Tongue (tissue), 3 donors: ENCODE measurements at places on chromosomes 7 and 10. TPM values are rescaled to one million over a fixed set of nuclear protein-coding genes. Genes with fewer than 3 reads are reported as not detected.

Gene ZNF862
- 8.5 TPM for total RNA-seq

Gene TDRD1
- 1.6 TPM for total RNA-seq

Gene ZNF398
- 17.5 TPM for total RNA-seq

Gene DNA2
- 12.0 TPM for total RNA-seq

Gene BHLHA15
- total RNA-seq: 3.2 TPM

Gene PRKAR2B
- total RNA-seq: 10.9 TPM

GRCh38 chr7:35792472-35792871, 8.4 kb upstream of the SEPTIN7 start:
- DNase-seq: peak; percentile 5

DNA sequence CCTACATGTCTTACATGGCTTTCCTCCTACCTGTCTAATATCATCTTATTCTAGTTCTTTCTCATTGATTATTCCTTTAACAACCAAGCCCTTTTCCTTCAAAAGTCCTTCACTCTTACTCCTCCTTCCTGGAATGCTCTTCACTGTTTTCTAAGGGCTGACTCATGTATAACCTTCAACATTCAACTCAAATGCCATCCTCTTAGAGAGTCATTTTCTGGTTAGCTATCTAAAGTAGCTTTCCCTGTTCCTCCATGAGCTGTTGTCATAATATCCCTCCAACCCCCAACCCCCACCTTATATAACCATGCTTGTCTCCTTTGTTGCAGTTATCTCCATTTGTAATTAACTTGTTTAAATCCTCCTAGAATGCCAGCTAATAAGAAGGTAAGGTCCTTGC, 286.8 kb downstream of the ADK start:
- DNase-seq: no peak

DNA sequence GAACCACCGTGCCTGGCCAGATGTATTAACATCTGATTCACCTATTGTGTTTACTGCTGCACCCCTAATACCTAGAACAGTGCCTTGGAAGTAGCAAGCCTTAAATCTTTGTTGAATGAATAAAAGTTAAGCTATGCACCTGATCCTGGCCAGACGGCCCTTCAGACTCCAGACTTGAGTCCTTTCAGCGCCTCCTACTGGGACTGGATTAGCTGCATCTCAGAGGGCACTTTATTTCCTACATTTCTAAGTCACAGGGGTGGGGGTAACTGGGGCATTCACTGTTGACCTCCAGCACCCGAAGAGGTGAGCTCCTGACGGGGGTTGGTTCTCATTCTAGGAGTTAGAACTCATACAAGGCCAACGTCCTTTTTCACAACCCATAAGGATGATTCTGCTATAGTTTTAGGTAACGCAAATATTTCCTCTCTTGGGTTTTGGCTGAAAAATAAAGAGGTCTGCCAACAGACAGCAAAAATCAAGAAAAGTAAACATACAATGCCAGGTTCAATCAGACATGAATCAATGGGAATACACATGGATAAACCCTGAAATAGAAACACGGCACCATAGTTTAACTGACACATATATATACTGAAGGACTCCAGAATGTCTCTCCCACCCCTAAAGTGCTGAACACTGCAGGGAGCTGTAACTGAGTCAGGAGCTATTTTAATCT, 48.0 kb upstream of the DLG5 start:
- peak; percentile 40 for DNase-seq

DNA sequence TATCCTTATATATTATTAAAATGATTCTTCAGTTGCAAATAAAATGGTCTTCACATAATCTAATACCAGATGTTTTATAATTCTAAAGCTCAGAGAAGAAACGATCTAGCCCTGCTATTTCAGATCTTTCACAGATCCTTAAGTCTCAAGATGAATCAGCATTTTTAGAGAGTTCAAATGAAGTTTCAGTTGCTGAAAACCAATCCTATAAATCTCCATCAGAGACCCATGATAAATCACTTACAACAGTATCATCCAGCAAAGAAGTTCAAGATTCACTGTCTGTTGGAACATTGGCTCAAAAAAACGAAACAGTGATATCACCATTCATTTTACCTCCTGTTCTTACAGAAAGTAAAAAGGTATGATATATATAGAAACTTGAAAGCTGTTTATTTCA, 137.0 kb downstream of the CCDC7 start:
- no peak for DNase-seq

- DNase-seq: no peak
These were observed 36.2 kb upstream of the CCDC7 start for GRCh38 chr10:32409741-32410140.

DNA sequence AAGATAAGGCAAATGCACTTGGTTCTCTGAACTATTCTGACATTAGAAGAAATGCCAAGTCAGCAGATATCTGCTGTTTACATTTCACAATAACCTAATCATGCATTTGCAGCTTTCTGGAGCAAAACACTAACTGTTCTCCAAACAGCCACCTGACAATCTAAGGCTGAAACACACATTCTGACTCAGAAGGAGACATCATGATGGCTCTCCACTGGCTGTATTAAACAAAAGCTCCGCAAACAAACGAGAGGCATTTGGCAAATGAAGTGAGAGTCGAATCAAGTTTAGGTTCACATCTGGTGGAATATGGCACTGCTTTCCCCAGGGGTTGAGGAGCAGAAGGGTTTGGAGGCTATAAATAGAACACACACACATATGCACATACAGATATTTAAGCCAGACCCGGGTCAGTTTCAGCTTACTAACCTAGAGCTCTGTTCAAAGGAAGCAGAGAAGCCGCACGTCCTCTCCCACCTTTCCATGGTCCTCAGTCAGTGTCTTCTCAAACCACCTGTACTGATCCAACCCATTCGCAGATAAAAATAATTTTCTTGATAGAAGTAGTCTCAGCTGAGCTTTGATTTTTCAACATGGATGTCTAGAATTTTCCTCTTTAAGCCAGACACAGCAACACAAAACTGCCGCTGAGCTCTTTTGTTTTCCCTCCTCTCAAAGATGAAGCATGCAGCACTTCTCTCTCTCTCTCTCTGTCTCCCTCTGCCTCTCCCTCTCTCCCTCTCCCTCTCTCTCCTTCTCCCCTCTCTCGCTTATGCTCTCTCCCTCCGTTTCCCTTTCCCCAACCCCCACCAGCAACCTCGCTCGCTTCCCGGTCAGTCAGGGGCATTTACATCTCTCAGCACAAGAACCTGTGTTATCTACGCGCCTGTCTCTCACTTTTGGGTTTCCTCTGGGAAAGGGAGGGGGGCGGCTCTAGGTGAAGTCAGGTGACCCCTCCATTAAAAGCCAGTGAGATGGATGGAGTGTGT, 682.8 kb downstream of the MAGI2 start:
- DNase-seq: peak; percentile 50

DNA sequence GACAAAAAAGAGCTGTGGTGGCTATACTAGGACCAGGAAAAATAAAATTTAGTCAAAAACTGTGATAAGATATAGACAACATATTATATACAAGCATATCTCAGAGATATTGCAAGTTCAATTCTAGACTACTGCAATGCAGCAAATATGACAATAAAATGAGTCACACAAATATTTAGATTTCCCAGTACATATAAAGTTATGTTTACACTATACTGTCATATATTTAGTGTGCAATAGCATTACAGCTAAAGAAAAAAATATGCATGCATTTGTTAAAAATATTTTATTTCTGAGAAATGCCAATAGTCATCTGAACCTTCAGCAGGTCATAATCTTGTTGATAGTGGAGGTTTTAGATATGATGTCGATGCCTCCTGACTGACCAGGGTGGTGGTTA, 72.1 kb downstream of the AKR1C4 start:
- no peak for DNase-seq

DNA sequence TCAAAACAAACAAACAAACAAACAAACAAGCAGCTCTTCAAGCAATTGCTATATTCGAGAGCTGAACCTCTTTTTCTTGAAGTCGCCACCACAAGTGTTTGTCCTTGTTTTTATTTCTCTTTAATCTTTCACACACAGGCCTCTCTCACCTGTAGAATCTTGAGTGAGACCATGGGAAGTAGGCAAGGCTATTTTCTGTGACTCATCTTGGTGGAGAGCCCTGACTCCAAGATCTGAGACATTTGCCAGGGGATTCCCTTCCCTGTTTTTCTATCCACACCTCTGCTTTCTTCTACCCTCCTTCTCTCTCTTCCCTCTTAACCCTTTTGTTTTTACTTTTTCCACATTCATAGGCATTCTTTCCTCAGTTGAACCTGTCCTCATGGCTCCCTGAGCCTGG, 8.0 kb upstream of the TAS2R60 start:
- DNase-seq: no peak

- DNase-seq: no peak
These were observed 30.0 kb downstream of the DGKI start for GRCh38 chr7:137816696-137817320.
